Hippocampal formation (tissue), 2 donors: ENCODE measurements at places on chromosomes 6 and 20.

DNA sequence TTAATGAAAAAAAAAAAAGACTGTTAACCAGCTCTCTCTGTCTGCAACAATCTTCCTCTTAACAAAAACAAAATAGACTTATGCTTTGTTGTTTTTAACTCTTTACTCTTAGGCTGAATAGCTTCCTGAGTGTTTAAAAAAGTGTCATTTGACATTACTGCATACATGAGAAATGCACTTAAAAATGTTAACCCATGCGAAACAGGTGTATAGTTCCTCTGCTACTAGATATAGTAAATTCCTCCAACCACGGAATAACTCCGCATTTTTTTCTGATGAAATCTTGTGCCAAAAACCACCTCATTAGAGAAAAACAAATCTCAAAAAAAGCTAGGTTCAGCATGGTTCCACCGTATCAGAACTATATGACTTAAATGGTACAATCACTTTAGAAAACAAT, 426.0 kb downstream of the ADGRB3 start:
- no peak for DNase-seq

DNA sequence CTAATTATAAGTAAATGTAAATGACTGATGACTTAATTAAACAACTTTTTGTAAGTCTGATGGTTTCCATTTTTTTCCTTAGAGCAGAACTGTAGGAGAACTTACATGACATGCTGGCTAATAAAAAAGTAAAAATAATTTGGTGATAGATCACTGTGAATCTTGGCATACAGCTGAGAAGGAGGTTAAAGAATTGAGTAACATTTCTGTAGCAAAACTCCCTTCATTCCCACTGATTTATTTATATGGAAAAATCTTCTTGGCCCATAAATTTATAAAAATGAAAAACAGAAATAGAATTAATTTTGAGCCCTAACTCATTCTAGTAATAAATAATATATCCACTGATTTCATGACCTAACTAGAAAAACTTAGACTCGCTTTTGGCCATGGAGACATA, 48.1 kb downstream of the SLC22A3 start:
- DNase-seq = no peak

DNA sequence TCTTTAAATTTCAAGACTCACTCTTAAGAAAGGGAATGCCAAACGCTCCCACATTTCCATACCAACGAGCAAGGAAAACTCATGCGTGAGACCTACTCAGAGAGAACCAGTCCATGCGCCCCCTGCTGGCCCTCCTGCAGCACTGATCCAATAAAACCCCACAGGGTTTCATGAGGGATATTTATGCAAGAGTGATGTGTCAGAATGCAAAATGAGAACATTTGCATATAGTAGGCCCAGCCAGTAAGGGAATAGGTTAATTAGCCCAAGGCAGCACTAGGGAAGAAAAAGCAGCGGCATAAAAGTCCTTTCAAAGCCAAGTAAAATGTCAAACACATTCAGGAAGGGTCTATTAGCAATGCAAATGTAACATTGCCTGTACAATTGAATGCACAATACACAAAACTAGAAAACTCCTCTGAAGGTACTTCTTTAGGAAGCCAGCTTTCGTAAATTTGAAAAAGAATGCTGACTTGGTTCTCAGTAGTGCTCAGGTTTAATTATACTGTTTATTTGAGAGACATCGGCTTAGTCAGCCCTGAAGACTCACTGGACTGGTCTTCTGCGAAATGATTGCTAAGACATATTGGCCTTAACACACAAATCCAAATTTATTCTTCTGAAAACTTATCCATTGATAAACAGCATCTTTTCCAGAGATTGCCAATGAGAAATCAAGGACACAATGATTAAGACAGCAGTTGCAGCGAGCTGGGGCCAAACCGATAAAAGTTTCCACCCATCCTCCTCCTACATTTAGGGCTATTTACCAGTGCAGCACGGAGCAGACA, 93.2 kb downstream of the GMPR start:
- DNase-seq = peak; percentile 87

DNA sequence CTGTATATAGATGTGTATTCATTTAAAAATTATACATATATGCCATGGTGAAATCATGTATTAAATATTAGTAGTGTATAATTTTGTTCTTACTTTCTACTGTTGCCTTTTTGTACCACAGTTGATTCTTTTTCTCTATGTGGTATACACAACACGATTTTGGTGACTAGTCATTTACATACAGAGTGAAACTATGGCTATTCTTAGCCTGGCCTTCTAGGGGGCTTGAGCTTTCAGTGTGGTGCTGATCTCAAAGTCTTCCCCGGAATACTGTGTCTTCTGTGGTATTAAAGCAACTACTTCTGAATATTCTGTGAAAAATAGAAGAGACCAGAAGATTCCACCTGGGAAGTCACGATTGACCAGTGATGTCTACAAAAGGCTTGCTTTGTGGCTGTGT, 301.9 kb downstream of the UTRN start:
- DNase-seq = no peak

GRCh38 chr6:14804001-14804784, 441.7 kb upstream of the JARID2 start:
- peak; percentile 7 for DNase-seq

- DNase-seq = no peak
These were observed 18.9 kb upstream of the TRAF3IP2 start for GRCh38 chr6:111624401-111625098.

DNA sequence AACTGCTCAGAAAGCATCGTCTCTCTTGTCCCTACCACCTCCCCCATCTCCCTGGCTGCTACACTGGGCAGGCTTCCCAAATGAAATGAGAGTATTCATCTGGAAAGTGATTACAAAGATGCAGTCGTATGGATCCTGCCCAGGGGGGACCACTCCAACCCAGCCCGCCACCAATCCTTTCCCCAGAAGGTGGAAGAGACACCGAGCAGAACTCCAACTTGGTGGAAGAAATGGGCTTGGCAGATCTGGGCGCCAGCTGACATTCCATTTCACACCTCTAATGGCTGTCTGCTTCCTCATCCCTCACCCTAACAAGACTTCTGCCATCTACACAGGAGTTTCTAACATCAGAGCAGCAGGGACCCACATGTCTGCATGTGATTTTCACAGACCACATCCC, 12.7 kb downstream of the PKHD1 start:
- no peak for DNase-seq

- DNase-seq = no peak
These were observed 90.2 kb downstream of the GMDS start for GRCh38 chr6:2155206-2155605.

- DNase-seq = no peak
These were observed 45.2 kb downstream of the ANKEF1 start for GRCh38 chr20:10079964-10080363.
